RCC 7860 (cell line): ENCODE measurements at places on chromosomes 5 and 9.

DNA sequence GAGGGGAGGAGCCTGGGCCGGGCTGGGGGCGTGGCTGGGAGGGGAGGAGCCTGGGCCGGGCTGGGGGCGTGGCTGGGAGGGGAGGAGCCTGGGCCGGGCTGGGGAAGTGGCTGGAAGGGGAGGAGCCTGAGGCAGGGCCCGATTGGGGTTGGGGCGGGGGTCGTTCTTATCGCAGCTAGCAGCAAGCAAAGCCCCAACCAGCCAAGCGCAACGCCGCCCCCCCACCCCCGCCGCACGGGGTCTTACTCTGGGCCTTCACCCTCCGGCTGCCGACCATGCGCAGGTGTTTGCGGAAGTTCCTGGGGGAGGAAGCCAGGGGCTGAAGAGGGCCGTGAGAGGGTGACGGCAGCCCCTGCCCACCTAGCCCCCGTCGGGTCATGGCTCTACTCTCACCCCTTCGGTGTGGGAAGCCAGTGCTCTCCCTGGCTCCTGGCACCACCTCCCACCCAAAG is 5.0 kb downstream of the NSMF start:
- no peak for DNase-seq

- peak; percentile 77 for DNase-seq
Measured at GRCh38 chr5:146447734-146448380, 724 bp downstream of the TCERG1 start.

DNA sequence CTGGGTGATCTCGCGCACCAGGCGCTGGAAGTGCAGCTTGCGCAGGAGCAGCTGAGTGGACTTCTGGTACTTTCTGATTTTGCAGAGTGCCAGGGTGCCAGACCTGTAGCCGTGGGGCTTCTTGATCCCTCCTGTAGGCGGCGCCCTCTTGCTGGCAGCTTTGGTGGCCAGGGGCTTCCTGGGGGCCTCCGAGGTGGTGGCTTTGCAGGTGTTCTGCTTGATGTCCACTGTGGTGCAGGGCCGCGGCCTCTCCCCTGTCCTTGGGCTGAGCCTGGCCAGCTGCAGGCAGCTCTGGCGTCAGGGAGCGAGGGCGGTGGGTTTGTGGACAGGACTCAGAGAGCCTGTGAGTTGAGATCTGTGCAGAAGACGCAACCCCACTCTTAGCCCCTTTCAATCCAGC is 36.1 kb downstream of the TAF11L14 start:
- no peak for DNase-seq

DNA sequence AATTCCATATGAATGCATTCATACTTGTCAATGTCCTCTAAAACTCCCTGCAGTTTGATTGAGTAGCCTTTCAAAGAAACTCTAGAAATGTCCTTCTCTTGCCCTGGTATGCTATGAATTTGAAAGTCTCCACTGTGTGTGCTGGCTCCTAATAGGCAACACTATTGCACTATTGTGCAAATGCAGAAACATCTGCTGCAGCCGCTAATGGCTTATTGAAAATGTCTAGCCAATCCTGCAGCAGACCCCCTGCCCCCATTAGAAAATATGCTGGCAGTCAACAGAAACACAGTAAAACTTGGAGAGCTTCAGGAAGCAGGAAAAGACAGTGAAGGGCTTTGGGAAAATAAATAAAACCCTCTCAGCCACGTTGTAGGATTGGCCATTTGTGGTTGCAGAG is 87.3 kb upstream of the GRAMD2B start:
- no peak for DNase-seq

- DNase-seq = no peak
Measured at GRCh38 chr5:65043843-65044359, 275.2 kb downstream of the CWC27 start.

DNA sequence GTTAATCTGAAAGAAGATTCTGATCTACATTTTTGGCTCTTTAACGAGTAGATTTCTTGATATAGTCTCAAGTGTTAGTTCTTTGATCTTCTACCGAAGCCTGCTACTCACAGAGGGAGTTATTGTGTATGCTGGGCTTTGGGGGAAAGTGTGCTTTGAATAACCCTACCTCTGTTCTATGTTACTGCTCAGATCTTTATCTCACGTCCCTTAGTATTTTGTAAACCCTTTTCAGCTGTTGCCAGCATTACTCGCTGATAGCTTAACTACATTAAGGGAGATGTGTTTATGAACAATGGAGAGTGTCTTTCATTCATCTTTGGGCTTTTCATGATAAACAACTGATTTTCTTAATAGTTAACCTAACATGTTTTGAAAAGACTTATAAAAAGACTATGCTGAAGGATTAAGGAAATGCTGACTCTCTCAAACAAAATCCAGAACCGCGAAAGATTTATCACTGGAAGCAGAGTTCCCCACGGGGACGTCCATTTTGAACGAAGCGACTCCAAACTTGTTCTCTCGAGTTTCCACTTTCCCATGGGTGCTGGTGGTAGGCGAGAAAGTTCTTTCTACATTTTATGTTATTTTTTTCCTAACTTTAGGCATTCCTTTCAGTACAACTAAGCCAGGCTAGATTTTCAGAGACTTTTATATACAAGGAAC is 27.9 kb upstream of the ALDH1A1 start:
- DNase-seq = no peak

DNA sequence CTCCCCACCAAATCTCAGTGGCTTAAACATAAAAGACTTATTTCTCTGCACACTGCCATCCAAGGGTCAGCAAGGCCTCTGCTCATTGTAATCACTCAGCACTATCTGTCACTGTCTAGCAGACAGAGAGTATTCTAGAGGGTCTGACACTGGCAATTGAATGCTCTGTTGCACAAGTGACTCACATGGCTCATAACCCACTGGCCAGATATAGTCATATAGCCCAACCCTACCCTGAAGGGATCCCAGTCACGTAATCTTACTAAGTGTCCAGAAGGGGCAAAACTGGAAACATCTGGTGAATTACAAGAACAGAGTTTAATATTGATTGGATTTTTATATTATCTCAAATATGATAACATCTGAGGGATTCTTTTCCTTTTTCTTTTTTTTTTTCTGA is 80.7 kb downstream of the TSSK1B start:
- peak; percentile 85 for DNase-seq

DNA sequence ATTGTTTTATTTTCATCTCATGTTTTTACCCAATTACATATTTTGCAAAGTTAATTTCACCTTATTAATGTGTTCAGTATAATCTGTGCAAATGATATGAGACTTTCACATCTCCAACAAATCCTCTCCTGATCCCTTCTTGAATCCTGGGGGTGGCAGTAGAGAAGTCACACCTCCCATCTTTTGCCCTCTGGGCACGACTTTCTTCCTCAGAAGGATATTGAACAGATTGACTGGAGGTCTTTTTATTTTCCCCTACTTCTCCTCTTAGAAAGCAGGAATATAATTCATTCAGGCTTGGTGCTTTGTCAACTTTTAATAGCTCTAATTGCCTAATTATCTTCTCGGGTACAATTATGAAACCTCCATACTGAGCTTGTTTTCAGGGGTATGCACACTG is 1037.1 kb upstream of the NUDT12 start:
- no peak for DNase-seq

DNA sequence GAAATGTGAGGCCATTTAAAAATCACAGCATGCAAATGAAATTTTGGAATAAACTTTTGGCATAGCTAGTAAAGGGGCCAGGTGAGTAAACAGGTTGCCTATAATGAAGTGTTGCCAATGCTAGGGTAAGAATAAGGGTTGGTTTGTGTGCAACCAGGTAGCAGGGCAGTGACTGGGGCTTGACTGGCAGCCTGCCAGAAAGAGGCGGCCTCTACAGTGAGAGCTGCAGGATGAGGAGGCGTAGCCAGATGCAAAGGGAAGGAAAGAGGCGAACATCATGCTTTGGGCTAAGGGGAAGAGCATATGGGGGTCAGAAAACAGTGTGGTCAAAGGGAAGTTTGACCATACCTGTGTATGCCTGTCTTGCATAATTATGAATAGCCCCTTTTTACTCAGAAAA is 70.6 kb downstream of the MAST4 start:
- no peak for DNase-seq

GRCh38 chr5:138989720-138990119 is 114.6 kb upstream of the LRRTM2 start:
- peak; percentile 37 for DNase-seq

- no peak for DNase-seq
Measured at GRCh38 chr5:65364907-65365306, 116.8 kb downstream of the ADAMTS6 start.

GRCh38 chr9:8760000-8760767 is 960.6 kb upstream of the DMAC1 start:
- DNase-seq = no peak

DNA sequence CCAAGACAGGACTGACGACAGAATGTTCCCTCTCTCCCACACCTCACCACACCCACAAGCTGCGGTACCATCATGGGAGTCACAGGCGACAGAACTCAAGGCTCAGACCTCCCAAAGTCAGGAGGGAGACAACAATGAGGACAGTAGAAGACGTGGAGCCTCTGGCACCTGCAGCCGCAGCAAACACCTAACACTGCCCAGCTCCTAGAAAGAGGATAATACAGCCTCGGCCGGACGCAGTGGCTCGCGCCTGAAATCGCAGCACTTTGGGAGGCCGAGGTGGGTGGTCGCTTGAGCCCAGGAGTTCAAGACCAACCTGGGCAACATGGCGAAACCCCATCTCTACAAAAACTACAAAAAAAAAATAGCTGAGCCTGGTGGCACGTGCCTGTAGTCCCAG is 13.2 kb upstream of the PRDM12 start:
- DNase-seq = no peak

GRCh38 chr5:151184316-151185042 is 26.9 kb upstream of the ANXA6 start:
- DNase-seq = no peak

DNA sequence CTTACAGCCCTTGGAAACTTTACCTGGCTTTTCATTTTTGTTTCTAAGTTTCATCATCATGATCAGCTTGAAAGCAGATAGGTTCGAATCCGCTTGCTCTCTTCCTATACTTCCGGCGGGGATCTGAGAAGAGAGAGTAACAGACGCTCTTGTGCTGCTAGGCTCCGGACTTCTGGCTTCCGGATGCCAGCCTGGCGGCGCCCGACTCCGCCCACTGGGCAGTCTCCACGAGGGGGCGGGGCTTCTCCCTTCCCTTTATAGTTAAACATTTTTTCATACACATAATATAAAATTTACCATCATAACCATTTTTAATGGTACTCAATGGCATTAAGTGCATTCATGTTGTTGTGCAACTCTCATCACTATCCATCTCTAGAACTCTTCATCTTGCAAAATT is 49.5 kb upstream of the ELOVL7 start:
- no peak for DNase-seq

DNA sequence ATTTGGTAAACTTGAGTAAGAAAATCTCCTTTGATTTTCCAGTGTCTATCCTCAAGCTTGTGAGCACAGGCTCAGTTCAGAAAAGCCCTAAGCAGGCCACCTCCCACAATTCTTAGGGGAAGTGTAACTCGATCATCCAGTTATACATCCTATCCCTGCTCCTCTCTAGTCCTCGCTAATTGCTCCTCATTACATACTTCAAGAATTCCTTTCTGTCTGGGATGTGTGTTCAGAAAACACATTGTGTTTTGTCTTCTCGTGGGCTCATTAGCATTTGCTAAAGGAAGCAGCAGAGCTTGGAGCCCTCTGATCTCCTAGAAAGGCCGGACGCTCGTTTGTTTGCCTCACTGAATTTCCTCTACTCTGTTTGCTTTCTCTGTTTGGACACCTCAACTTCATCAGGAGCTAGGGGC is 268.2 kb upstream of the RFX3 start:
- no peak for DNase-seq

- DNase-seq = no peak
Measured at GRCh38 chr9:18472841-18473251, 1.1 kb upstream of the ADAMTSL1 start.

DNA sequence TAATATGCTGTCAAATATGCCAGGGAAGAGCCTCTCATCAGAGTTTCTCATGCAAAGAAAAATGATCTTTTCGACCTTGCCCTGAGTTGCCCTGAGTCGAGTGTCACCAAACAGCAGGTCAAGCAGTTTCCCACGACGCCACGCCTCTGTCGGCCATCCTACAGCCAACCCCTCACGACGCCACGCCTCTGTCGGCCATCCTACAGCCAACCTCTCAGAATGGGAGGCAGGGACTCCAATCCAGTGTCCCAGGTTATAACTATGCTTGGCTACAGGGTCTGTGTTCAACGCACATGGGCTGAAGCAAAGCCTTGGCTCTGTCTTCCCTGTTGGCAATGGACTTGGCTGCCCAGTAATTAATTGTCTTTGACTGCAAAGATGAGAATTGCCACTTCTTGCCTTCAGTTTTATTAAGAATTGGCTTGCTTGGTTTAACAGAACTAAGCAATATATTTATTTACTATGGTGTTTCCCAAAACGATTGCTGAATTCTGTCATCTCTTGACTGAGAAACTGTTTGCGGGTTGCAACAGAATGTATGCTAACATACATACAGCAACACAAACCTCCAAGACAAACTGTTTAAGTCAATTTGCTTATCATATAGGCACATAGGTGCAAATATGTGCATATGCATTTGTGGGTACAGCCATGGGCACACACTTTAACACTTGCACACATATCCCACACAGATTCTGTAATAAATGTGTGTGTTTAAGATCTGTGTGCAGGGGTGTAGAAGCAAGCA is 352.9 kb downstream of the GLIS3 start:
- DNase-seq = no peak

DNA sequence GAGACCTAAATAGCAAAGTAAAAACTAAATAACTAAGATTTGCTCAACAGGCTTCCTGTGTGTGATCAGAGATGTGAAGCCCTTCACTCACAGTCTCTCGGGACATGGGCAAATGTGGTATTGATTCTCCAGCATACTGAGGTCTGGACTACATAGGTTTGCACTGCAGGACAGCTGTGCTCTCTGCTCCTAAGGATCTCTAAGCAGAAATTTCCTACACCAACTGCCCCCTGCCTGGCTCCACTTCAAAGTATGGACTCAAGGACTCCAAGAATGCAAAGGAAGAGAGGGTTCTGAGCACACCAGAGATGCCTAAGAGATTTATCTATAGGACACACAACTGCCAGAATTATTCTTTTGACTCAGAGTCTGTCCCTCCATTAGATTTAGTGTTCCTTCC is 487.2 kb downstream of the SEMA5A start:
- no peak for DNase-seq

DNA sequence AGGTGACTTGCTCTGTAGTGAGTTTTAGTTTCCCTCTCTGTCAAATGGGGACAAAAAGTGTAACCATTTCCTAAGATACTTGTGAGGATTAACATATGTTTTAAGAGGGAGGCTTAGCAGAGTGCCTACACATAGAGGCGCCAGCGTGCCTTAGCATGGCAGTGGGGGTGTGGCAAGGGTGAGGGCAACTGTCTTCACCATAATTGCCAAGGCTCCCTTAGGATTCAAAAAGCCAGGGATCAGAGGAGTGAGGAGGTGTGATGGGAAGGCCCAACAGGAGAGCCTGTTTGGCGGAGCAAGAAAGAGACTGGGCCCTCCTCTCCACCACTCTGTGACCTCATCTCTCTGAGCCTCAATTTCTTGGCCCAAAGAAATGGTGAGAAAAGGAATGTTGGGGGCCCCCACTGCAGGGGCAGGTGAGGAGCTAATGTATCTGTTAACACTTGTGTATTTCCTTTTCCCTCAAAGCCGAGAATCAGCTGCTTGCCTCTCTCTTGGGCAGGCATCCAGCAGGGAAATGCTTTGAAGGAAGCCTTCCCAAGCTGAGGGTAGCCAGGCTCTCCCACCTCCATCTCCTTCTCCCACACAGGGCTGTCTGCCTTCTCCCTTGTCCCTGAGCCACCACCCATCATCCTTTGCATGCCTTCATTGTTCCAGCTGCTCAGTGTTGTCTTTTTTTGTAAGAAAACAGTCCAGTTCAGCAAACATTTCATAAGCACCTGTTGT is 76.0 kb downstream of the DAB2IP start:
- DNase-seq = no peak

GRCh38 chr5:177186645-177187044 is 53.1 kb downstream of the NSD1 start:
- DNase-seq = no peak
